Hematopoietic multipotent progenitor cell treated with erythropoietin and hydrocortisone succinate and interleukin-3 and kit ligand, for 6 days (in vitro differentiated cells): ENCODE measurements at places on chromosomes 7 and 10.

GRCh38 chr10:389261-389790 is 254.1 kb downstream of the ZMYND11 start:
- DNase-seq: no peak

- no peak for DNase-seq
Measured at GRCh38 chr10:14092799-14093198, 237.9 kb downstream of the FRMD4A start.

- peak; percentile 20 for DNase-seq
Measured at GRCh38 chr10:99232360-99232999, 3.2 kb downstream of the HPSE2 start.

- DNase-seq: no peak
Measured at GRCh38 chr10:14625192-14625631, 149.5 kb downstream of the FAM107B start.

GRCh38 chr7:144455040-144455404 is 51.5 kb upstream of the NOBOX start:
- DNase-seq: no peak

GRCh38 chr7:95579318-95579717 is 17.0 kb downstream of the PDK4 start:
- DNase-seq: no peak

DNA sequence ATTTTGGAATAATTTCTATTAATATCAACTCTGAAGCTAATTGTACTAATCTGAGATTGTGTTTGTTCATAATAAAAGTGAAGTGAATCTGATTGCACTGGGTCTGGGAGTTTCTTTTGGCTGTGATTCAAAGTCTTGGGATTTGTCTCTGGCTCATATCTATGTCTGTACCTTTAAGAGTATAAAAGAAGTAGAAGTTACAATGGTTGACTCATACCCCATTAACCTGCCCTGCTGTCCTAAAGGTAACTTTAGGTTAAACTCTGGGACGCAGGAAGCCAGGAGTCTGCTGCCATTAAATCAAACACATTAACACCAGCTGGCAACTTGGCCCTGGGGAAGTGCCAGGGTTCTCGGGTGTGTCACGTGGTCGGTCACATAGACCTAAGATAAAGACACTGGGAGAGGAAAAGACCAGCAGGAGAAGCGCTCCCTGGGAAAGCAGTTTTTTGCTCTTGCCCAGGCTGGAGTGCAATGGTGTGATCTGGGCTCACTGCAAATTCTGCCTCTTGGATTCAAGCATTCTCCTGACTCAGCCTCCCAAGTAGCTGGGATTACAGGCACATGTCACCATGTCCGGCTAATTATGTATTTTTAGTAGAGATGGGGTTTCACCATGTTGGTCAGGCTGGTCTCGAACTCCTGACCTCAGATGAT is 17.8 kb downstream of the SCD start:
- peak; percentile 73 for DNase-seq

DNA sequence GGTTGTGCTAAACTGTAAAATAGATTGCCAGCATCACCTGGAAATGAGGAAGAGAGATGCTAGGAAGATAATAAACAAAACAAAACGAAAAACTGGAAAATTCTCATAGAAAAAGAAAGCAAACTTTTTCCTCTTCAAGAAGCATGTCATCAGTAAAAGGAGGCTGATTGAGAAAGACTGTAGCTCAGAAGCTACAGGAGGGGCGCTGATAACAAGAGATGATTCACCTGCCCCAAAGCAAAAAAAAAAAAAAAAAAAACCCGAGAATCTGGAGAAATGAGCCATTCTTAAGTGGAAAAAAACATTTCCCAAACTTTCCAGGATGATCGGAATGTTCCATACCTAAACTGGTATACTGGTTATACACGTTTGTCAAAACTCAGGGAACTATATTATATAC is 130.5 kb upstream of the C1QL3 start:
- peak; percentile 7 for DNase-seq

GRCh38 chr7:26813432-26813831 is 51.0 kb downstream of the SKAP2 start:
- DNase-seq: no peak

GRCh38 chr10:110706690-110707098 is 62.6 kb downstream of the RBM20 start:
- DNase-seq: no peak

GRCh38 chr10:108894402-108895301 is 1028.7 kb downstream of the XPNPEP1 start:
- no peak for DNase-seq

- DNase-seq: no peak
Measured at GRCh38 chr7:155489862-155490696, 32.1 kb downstream of the EN2 start.

DNA sequence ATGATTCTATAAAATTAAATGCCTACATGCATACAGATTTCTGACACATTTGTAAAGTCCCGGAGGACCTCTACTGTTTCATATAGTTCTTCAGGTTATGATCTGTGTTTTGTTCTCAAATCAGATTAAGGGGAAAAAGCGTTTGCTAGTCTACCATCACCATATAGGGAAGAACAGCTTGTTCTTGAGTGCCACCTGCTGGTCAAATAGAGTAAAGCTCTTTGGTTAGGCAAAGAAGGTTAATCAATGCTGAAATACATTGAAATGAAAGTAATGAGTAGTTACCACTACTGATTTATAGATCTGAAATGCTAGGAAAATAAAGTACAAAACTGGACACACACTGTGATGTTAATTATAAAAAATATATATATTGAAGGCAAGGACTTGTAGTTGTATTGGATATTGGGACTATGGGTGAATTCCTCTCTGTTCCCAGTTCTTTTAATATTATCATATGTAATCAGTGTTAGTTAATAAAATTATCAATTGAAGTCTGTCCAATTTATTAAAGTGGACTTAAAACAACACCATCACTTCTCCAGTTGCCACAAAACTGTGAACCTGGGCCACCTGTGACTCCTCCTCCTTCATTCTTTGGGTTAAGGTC is 72.6 kb upstream of the PDLIM1 start:
- peak; percentile 91 for DNase-seq

DNA sequence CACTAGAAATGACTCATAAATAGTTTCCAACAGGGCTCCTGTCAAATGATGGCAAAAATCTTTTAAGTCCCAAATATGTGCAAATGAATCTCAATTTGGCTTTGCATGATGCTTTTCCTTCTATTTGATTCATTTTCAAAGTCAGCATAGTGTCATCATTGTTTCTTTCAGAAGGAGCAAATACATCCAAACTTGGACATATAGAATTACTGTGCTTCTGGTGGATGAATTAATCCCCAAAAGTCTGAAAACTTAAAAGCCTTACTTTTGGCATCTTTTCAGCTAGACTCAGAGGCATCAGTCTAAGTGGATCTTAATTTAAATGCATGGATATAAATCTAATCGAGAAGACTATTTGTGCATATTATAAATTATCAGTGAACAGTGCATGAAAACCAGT is 578.1 kb upstream of the FZD8 start:
- no peak for DNase-seq

DNA sequence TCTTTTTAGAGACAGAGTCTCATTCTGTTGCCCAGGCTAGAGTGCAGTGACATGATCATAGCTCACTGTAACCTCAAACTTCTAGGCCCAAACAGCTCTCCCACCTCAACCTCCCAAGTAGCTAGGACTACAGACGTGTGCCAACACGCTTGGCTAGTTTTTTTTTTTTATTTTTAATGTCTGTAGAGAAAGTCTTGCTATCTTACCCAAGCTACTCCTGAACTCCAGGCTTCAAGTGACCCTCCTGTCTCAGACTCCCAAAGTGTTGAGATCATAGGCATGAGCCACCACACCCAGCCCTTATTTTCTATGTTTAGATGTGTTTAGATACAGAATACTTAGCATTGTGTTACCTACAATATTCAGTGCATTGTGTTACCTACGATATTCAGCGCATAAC is 46.4 kb downstream of the KMT2E start:
- no peak for DNase-seq

GRCh38 chr10:88195841-88196240 is 332.4 kb downstream of the PTEN start:
- DNase-seq: no peak

DNA sequence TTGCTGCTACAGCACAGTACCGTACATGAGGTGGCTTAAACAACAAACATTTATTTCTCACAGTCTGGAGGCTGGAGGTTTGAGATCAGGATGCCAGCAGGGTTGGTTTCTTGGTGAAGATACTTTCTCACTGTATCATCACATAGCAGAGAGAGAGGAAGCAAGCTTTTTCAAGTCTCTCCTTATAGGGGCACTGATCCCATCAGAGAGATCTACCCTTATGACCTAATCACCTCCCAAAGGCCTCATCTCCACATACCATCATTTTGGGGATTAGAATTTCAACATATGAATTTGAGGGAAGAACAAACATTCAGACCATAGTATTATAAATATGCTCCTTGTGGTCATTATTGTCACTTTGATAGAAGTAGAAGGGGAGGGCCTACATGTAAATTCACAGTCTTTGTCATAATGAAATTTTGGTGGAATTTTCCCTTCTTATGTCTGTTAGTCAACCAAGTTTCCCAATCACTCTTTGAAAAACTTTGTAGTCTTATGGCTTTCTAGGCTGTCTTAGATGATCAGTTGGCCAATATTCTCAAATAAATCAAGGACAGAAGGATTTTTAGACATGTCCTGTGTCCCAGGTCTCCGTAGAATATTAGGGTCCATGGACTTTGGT is 606.2 kb downstream of the LRMDA start:
- no peak for DNase-seq

DNA sequence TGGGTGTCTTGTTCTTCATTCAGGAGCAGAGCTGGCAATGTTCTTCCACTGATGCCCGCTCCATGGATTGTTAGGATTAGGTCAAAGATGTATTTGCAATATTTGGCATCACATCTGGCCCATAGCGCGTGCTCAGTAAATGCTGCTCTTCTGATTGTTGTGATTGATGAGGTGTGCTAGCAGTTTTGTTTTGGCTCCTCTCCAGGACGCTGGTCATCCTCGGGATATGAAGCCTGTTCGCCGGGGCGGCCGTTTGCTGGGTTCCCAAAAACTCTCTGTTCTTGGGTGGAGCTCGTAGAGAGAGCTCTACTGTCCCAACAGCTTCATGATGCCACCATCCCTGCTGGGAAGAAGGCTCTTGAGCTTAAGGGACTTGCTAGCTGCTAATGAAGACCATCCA is 96.9 kb downstream of the XRCC2 start:
- no peak for DNase-seq

GRCh38 chr10:49177391-49178355 is 10.5 kb downstream of the TMEM273 start:
- DNase-seq: peak; percentile 22

DNA sequence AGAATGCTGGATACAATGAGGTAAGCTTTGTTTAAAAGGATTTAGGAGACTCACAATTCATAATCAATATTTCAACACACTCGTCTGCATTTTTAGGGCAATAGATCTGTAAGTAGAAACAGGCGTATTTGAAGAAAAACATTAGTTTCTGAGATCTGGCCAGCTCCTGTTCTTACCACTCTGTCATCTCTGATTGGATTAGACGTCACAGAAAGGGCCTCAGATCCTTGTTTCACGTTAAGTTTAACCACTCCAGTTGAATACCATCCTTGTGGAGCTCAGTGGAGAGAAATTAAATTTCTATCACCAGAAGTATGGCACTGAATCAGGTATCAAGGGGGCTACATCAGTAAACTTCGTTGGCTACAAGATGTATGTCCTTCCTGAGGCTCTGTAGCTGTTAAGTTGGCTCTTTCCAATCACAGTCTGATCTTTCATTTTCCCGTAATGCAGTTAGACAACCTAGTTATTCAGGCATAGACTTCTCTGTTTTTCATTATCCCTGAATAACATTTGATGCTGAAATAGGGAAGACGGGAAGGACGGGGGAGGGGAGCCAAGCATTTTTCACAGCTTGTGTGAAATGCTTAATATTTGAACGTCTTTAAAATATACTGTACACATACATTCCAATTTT is 659.2 kb upstream of the GALNT17 start:
- no peak for DNase-seq

DNA sequence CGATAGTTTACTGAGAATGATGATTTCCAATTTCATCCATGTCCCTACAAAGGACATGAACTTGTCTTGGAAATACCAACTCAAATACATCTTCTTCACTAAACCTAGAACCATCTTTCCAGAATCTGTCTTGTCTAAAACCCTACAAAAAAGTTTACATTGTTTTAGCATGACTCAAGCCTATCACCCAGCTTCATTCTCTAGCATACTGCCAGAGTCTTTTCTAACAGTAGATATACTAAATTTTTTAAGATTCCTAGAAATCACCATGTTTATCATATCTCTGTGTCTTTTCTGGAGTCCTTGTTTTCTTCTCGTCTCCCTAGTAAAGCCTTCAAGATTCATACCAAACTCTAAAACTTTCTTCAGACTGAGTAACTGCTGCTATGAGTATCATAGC is 129.7 kb downstream of the SEMA3E start:
- DNase-seq: no peak

DNA sequence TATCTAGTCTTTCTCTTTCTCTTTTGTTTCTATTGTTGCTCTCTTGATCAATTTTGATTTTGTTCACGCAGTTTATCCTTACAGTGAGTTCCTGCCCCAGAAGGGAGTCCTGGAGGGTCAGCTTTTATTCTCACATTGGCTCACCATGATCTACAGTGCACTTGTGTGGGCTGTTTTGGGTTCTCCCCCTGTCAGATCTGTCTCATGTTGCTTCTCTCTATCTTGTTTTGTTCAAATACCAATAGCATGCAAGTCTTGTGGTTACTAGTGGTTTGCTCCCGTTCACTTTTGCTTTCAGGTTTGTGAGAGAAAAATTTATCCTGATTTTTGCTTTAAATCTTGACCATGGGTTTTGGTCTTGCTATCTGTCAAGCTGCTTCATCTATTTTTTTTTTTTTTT is 74.3 kb downstream of the PTN start:
- DNase-seq: no peak

DNA sequence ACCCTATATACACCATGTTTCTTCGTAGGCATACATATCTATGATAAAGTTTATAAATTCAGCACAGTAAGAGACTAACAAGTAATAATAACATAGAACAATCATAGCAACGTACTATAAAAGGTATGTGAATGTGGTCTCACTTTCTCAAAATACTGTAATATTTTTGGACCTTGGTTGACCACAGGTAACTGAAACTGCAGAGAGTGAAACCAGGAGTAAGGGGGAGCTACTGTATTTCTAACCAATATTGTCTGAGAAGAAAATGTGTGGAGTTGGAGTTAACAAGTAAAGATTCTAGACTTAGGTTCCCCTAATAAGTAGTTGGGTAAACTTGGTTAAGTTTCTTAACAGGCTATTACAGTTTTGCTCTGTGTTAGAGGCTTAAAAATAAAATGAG is 72.1 kb downstream of the GNAI1 start:
- DNase-seq: no peak

DNA sequence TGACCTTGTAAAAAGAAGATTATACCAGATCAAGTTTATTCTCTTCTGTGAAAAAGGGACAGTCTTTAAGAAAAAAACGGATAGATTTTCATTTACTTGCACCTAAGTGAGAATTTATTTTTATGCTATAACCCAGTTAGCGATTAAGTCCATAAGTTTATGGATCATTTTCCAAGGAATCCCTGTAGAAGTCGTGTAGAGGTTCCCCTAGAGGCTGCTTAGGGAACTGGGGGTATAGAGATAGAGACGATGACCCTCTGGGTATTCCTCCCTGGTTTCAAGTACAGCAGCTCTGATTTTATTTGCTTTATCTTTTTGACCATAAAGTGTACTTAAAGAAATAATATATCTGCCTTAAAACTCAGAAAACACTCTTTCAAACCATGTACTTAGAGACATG is 648.4 kb upstream of the LRRTM3 start:
- DNase-seq: no peak
